ENCODE measurements at places on chromosomes 7 and 10. TPM values are rescaled to one million over a fixed set of nuclear protein-coding genes. Genes with fewer than 3 reads are reported as not detected.

The IFIT2 gene
- total RNA-seq = 3.1 TPM

The UPK3B gene
- 0.46 TPM for total RNA-seq

The LHFPL3 gene
- total RNA-seq = not detected

The GPR15LG gene
- not detected for total RNA-seq

The OIT3 gene
- 0.18 TPM for total RNA-seq

The DMTF1 gene
- total RNA-seq = 56.5 TPM

The SGMS1 gene
- 55.6 TPM for total RNA-seq

The TCTN3 gene
- 41.9 TPM for total RNA-seq

The CXCL12 gene
- 135 TPM for total RNA-seq

The ACSM6 gene
- total RNA-seq = not detected

The LIPF gene
- not detected for total RNA-seq

The TAF3 gene
- total RNA-seq = 1.4 TPM

The PRKAR2B gene
- 65.3 TPM for total RNA-seq

The PDLIM1 gene
- 23.5 TPM for total RNA-seq

The TMEM60 gene
- 20.4 TPM for total RNA-seq

The TUBAL3 gene
- total RNA-seq = not detected

The DNAJC12 gene
- 4.3 TPM for total RNA-seq

The SEC23IP gene
- 42.5 TPM for total RNA-seq

The GPRIN2 gene
- total RNA-seq = under 0.01 TPM

The NUPR2 gene
- total RNA-seq = not detected

The HABP2 gene
- total RNA-seq = not detected

The RASA4B gene
- 1.8 TPM for total RNA-seq

The LLCFC1 gene
- total RNA-seq = not detected

The TIAL1 gene
- 20.2 TPM for total RNA-seq

The CACNB2 gene
- 9.0 TPM for total RNA-seq
